PC-3 (cell line): ENCODE measurements at places on chromosomes 4 and X. TPM values are rescaled to one million over a fixed set of nuclear protein-coding genes. Genes with fewer than 3 reads are reported as not detected.

The PRRG1 gene
- 10.8 and 12.8 TPM in 2 replicates for total RNA-seq

The NLGN3 gene
- total RNA-seq = 0.23 and 0.29 TPM in 2 replicates

The PAGE4 gene
- not detected in 2 replicates for total RNA-seq

GRCh38 chrX:107701493-107702121 lies 73.3 kb downstream of the PRPS1 start:
- no peak for DNase-seq

GRCh38 chr4:71711985-71712348 lies 71.9 kb downstream of the GC start:
- DNase-seq = no peak

DNA sequence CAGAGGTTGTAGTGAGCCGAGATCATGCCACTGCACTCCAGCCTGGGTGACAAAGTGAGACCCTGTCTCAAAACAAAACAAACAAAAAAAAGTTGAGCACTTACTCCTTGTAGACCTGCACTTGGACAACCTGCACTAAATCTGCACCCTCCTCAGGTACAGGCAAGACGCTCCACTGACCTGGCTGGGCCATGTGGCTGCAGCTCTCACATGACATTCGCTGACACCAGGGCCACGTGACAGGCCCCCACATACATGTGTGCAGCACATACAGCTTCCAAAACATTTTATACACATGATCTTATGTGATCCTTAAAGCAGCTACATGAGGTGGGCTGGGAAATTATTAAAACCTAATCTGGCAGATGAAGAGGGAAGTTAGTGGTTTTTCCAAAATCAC lies 62.5 kb downstream of the MGST2 start:
- DNase-seq = no peak

DNA sequence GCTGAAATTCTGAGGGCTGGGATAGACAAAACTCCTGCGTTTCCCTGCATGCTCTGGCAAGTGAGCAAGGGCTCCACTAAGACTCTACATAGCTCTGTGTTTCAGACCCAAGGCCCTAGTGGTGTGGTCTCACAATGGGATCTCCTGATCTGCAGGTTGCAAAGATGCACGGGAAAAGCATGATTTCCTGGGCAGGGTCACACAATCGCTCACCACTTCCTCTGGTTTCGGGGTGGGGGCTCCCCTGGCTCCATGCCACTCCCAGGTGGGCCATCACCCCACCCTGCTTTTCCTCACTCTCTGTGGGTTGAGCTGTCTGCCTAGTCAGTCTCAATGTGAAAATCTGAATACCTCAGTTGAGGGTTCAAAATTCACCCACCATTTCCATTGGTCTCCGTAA lies 111.5 kb downstream of the KLF8 start:
- no peak for DNase-seq

GRCh38 chr4:155529716-155530115 lies 136.9 kb upstream of the GUCY1A1 start:
- DNase-seq = peak; percentile 41

DNA sequence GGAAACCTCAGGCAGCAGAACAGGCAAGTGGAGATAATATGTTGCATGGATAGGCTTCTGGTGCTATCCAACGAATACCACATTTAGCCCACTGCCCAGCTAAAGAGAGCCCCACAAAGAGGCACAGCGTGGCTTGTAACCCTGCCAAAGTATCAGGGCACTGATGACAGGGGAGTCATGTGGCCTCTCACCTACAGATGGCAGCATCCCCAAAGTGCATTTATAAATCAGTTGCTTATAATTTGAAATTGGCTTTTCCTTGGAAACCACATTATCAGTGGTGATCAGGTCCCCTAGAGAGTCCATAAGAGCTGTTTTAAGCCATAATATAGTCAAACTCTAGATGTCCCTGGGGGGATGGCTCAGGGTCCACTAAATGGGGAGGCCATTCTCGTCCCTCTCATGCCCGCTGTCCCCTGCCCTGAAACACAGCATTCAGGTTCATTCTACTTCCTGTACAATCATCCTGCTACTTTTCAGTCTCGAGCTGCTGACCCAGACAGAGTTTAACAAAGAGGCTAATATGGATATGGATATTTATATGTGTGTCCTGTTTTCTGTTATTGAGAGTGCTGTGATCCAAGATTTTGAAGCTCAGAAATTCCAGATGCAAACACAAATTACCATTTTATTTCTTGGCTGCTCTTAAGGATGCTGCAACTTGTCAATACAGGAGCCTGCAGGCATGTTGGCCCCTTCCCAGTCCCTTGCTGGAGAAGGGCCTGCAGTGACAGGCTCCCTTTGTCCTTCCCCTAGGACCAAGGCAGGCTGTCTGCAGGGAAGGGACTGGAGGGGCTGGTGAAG lies 28.5 kb downstream of the SRPX start:
- peak; percentile 44 for DNase-seq

DNA sequence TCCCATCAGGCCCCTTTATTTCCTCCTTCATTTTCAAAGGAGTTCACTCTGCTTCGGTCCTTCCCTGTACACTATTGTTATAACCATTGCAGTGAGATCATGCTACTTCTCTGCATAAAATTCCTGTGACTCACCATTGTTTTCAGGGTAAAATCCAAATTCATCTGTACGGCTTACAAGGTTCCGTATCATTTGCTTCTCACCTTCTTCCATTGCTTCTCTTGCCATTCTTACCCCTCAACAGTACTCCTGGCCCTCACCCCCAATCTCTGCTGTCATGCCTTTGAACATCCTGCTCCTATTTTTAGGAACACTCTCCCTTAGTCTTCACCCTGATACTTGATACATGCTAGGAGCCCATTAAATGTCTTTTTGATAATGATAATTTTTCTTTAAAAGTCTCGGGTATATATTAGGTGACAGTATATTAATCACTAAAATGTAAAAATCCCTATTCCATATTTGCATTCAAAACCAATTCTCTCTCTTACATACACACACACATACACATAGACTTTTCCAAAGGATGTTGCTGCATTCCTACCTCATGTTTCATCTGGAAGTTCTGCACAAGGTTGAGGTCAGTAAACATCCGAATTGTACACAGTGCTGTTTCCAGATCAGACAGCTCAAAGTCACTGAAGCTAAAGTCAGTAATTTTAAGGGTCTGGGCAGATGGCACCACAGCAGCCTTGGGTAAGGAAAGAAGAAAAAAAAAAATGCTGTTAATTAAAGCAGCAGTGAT lies 103.4 kb downstream of the PDE5A start:
- peak; percentile 67 for DNase-seq

DNA sequence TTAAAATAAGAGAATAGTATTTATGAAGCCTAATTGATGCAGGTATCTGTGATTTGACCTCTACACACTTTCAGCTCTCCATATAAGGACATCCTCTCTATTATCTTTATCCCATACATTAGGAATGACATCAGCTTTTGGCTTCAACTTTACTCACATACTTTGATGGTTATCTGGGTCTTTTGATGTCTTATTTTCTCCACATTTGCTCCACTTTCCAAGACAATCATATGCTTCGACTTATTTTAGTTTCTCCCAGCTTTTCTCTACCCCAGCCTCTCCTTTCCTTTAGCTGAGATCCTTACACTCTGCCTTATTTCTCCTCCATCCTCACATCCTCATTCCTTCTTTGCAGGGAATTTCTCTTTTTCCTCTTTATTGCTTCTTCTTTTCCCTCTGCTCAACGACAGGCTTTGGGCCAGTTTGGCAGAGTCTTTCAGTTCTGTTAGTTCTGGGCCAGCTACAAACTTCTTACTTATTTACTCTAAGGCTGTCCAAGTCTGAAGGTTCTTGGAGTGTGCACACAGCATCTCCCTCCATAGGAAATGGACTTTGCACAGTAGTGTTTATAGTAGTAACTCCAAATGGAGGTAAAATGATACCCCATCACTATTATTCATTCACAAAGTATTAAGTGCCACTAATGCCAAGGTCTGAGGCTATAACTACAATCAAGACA lies 50.5 kb downstream of the SLC4A4 start:
- DNase-seq = peak; percentile 70

GRCh38 chr4:2339458-2340271 lies 77.8 kb upstream of the MXD4 start:
- no peak for DNase-seq
